ENCODE measurements at places on chromosomes 4 and X.
A peak's percentile ranks its signal among the peaks of the same experiment; 100 is the strongest.

- DNase-seq, result no peak
These were observed 40.9 kb upstream of the XK start for GRCh38 chrX:37644381-37645305.

GRCh38 chr4:77473509-77473908 is 132.1 kb upstream of the CXCL13 start:
- no peak for DNase-seq

DNA sequence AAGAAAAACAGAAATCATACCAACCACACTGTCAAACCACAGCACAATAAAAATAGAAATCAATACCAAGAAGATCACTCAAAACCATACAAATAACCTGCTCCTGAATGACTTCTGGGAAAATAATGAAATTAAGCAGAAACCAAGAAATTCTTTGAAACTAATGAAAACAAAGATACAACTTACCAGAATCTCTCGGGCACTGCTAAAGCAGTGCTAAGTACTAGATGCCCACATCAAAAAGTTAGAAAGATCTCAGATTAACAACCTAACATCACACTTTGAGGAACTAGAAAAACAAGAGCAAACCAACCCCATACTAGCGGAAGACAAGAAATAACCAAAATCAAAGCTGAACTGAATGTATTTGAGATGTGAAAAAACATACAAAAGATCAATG is 33.2 kb downstream of the AWAT2 start:
- DNase-seq, result no peak

DNA sequence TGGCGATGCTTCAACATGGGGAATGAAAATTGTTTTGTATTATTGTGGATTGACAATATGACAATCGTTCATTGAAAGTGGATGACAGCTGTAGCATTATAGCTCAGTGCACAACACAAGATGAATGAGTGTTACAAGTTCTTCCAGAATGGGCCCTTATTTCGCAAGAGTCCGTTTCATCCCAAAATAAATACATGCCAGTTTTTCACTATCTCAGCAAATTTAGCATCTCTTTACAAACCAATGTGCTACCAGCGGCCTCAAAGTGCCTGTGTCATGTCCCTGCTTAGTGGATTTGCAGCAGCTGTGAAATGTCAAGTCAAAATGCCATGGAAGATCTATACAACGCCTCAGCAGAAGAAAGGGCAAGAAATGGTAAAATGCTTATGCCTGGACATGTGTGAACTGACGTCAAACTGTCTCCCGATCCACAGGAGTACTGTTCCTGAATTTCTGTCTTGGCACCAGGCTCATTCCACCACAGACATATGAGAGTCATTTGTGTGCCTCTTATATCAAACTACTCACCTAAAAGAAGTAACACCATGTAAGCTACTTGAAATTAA is 109.6 kb downstream of the MAML3 start:
- peak; percentile 12 for DNase-seq

DNA sequence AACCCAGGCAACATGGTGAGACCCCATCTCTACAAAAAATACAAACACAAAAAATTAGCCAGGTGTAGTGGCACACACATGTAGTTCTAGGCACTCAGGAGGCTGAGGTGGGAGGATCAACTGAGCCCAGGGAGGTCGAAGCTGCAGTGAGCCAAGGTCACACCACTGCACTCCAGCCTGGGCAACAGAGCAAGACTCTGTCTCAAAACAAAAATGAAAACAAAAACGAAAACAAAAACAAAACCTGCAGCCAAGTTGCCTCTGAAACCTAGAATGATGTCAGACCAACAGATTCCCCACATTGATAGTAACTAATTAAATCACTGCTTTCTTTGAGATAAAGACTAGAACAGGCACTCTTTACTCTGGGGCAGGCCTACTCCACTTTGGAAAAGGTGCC is 104.5 kb downstream of the AMELX start:
- DNase-seq, result no peak

GRCh38 chrX:68807818-68808217 is 21.0 kb upstream of the EFNB1 start:
- DNase-seq, result peak; percentile 12

DNA sequence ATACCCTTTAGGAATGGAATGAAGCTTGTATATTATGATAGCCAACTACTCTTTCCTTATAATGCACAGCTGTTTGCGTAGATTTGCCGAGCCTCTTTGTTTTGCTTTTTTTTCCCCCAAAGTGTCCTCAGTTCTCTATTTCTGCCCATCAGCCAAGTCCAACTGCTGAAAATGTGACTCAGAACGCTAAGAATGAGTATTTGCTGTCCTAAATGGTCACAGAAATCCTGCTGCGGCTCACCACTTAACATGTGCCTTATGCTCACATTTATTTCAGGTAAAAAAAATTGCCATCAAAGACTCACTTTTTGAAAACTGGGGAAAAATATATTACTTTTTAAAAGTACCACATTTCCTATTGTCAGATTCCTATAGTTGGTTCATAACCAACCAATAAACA is 36.9 kb downstream of the GABRA4 start:
- no peak for DNase-seq

- DNase-seq, result peak; percentile 18
These were observed 225.3 kb downstream of the PPP3CA start for GRCh38 chr4:101122019-101122418.

GRCh38 chrX:12971282-12972003 is 3.5 kb upstream of the TMSB4X start:
- no peak for DNase-seq

DNA sequence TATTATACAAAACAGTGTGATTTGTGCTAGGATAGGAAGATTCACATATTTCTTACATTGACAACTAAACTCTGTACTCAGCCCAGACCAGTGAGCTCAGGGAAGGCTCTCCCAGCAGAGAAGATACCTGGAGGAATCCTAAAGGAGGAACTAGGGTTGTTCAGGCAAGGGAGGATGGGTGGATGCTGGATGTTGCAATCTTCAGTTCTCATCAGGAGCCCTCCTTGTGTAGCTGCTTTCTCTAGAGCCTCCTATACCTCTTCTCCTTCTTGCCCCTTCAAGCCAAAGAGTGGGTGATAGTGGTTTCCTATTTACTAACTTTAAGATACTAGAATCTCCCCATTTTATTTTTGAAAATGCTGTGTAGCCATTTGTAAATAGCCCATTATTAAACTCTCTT is 117.3 kb downstream of the NKX6-1 start:
- DNase-seq, result no peak

- DNase-seq, result no peak
These were observed 29.5 kb upstream of the ZCCHC13 start for GRCh38 chrX:74274516-74274915.

DNA sequence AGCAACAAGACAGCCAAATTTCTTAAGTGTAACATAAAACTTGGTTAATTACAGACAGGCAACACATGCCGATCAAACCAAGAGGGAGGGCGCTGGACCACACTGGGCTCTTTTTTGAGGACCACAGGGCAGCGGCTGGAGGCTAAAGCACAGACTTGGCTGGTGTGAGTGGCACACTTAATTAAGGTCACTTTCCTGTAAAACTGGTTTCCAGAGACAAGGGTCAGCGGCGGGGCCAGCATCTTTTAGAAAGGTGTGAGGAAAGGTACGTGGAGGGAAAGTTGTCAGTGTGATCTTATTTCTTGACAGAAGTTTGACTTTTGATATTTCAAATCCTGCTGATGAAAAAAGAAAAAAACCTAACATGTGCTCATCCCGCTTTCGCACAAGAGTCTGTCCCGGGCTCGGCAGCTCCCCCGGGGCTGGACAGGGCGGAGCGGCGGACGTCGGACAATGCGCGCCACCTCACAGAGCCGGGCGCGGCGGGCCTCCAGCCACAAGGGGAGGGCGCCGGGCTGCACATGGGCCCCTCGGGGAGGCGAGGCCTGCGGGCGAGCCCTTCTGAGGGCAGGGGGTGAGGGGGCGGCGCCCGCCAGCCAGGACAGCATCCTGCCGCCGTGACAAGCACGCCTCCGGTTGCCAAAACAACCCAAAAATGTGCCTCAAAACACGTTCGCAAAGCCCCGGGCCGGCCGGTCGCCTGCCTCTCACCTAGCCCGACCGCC is 660 bp upstream of the HSPA4L start:
- DNase-seq, result peak; percentile 46

- DNase-seq, result no peak
These were observed 42.1 kb upstream of the HOPX start for GRCh38 chr4:56723201-56723605.

DNA sequence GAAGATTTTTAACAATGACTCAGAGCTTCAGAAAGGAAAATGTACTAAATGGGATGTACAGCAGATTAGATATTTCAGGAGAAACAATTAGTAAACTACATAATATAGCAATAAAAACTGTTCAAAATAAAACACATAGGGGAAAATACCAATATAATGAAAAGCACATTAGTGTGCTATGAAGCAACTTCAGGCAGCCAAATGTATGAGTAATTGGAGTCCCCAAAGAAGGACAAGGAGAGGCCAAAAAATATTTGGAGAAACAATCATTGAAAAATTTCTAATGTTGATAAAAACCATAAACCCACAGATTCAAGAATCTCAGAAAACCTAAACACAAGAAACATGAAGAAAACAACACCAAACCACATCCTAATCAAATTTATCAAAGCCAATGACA is 129.3 kb upstream of the CHRDL1 start:
- peak; percentile 1 for DNase-seq

DNA sequence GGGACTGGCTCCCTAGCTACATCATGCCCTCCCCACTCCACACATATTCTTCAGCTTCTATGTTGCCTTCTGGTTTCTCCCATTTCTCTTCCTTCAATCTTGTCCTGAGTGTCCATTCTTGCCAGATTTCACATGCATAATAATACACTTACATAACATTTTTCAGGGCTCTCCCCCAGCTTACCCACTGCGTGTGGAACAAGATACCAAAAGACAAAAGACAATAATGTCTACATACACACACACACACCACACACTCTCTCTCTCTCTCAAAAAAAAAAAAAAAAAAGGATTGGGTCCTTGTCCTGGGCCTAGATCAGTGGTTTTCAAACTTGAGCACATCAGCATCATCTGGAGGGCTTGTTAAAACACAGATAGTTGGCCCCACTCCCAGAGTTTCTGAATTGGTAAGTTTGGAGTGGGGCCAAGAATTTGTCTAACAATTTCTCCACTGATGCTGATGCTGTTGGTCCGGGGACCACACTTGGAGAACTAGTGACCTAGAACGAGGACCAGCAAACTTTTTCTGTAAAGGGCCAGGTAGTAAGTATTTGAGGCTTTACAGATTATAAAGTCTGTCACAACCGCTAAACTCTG is 6.5 kb upstream of the SMARCA1 start:
- DNase-seq, result peak; percentile 11

DNA sequence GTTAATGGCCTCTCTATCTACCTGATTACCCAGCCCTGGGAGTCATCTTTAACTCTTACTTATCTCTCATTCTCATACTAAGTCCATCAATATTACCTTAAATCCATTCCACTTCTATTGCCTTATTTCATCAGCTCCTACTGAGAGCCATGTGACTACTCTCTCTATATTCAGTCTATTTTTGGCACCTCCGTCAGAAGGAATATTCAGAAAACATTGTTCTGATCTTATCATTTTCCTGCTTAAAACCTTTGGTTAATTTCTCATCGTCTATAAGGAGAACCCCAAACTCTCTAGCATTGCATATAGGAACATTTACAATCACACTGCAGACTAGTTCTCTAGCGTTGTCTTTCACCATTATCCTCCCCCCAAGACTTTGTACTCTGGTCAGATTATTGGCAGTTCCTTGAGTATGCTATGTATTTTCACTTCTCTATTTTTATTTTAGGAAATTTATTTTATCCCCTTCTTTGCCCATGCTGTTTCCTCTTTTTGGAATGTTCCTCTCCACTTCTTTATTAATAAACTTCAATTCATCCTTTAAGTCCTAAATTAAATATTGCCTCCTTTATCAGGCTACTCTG is 13.7 kb upstream of the AMMECR1 start:
- no peak for DNase-seq

DNA sequence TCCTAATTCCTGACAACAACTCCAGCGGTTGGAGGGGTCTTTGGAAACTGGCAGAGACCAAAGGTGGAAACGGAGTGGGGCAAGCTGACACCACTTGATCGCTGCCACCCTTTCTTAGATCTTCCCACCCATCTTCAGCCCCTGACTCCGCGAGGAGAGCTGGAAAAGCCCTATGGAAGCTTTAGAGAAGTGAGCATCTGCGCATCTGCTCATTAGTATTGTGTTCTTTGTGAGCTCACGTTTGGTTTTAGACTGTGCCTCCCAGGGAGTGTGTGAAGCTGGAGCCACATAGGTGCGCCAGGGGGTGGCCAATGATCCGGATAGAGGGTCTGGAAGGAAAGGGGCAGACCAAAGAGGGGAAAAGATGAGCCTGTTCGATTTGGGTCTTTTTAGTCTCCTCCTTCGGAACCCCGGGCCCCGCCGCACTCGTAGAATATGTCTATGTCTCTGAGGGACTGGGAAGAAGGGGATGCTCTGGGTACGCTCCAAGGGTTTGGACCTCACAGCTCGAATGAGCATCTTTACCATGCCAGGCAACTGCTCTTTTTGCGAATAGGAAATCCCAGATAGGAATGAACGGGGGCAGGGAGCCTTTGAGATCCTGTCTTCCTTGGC is 578 bp upstream of the DKK2 start:
- no peak for DNase-seq

GRCh38 chrX:138708268-138708667 is 3.2 kb downstream of the FGF13 start:
- DNase-seq, result no peak

- DNase-seq, result peak; percentile 12
These were observed 1.1 kb downstream of the MOB1B start for GRCh38 chr4:70903291-70903603.

DNA sequence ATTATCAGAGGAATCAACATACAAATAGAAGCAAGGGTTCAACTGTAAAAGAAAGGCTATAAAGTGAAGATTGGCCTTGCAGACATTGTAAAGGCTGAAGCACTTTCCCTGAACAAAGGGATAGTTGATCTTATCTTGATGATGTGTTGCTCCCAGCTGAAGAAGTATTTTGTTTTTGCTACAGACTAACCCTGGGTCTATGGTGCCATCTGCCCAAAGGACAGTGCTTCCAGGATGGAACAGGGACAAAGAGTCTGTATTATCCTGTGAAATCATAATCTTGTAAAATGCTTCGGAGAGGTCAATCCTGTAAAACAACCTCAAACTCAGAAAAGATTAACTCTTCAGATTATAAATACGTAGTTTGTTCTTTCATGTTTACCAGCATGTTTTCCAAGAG is 251.7 kb upstream of the ANKRD50 start:
- DNase-seq, result no peak

DNA sequence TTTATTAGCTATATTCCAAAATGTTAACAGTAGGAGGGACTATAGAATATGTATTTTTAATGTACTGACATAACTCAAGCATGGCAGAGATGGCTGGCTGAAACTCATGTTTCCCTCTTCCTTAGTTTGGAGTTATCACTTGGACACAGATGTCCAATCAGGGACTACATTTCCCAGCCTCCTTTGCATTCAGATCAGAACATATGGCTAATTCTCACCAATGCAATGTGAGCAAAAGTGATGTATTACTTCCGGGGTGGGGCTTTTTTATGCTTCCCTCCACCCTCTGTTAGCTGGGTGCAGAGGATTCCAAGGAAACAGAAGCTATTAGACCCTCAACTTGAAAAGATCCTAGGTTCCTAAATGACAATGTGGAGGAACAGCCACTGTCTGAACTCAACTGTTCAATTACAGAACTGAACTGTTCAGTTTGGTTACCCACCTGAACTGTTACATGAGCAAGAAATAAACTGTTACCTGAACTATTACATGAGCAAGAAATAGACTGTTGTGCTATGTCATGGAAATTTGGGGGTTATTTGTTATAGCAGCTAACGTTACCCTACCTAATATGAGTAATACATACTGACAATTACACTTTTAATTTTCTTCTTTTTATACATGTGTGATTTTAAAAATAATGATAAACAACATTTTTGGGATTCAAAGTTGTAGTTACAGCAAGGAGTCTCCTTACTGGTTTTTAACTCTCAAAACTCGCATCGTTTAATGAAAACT is 29.6 kb upstream of the ERVMER34-1 start:
- DNase-seq, result no peak

Measured in AG10803 (cell line).